ENCODE measurements at places on chromosomes 2 and 18.

DNA sequence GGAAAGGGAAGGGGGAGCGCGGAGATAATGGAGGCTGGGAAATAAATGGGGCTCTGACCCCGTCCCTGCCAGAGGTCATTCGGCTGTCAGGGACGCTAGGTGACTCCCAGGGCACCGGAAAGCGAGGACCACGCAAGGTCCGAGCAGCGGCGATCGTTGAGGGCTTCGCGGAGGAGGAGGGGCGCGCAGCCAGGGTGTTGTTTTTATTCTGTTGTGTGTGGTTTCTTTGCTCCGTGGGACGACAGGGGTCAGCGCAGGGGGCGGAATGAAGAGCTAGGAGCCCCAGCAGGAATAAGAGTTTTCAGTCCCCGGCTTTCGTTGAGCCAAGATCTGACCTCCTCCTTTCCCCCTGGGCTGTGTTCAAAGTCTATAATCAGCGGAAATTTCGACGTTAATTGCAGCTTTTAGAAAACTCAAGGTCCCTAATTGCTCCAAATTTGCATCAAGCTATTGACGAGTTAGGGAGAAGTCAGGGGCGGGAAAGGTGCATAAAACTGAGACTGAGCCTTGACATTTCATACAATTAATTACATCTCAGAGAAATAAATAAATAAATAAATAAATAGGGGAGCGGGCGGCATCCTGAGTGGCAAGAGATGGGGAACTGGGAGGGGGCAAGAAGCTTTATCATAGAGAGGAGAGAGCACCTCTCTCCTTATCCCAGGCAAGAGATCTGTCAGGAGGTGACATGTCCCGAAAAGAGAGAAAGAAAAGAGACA, 2.2 kb downstream of the GAD1 start:
- no peak for DNase-seq

GRCh38 chr2:158144914-158145625, 43.4 kb downstream of the UPP2 start:
- no peak for DNase-seq

- DNase-seq = no peak
Measured at GRCh38 chr2:198852248-198852647, 605.5 kb downstream of the SATB2 start.

DNA sequence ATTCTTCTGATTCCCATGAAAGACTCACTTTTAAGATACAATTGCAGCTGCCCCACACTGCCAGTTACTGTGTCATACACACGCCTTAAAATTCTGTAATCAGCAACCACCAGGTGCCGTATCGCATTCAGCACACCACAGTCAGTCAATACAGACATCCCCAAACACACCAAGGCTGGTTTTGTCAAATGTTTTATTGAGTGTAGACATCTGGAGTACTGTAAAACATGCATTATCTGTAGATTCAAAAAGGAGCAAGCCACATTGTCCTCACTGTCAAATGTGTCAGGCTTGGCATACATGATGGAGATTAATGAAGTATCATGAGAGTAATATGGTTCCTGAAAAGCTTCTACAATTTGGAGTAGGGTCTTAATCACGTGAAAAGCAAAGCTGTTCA, 109.7 kb upstream of the SP3 start:
- no peak for DNase-seq

- no peak for DNase-seq
Measured at GRCh38 chr2:68937346-68938055, 15.2 kb downstream of the GKN2 start.

DNA sequence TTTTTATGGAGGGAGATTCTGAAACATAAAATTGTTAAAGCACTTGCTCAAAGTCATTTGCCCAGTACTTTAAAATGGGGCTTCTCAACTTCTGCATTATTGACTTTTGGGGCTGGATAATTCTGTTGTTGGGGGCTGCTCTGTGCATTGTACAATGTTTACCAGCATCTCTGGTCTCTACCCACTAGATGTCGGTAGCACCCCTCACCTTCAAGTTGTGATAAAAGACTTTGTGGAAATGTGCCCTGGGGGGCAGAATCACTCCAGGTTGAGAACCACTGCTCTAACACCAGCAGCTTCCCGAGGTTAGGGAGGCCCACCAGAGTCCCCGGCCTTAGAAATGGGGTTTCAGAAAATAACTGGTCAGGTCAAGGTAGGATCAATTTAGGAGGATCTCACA, 26.8 kb upstream of the CUL3 start:
- no peak for DNase-seq
